ENCODE measurements at places on chromosomes 1 and 21. TPM values are rescaled to one million over a fixed set of nuclear protein-coding genes. Genes with fewer than 3 reads are reported as not detected.

- no peaks in the 10 kb centered on the region for H3K27me3 ChIP-seq
- no peaks in the 10 kb centered on the region for H3K36me3 ChIP-seq
- H3K27ac ChIP-seq, result no peak overlapping the region
- H3K4me3 ChIP-seq, result no peak overlapping the region
- H3K4me1 ChIP-seq, result peaks cover 3% of the 10 kb centered on the region
- no peak for DNase-seq
These were observed 11.2 kb downstream of the KIFAP3 start for GRCh38 chr1:170063109-170063826.

- no peaks in the 10 kb centered on the region for H3K36me3 ChIP-seq
- H3K27me3 ChIP-seq, result no peaks in the 10 kb centered on the region
- DNase-seq, result no peak
- H3K4me1 ChIP-seq, result no peaks in the 10 kb centered on the region
These were observed 568.5 kb upstream of the B3GALT2 start for GRCh38 chr1:193754732-193755427.

DNA sequence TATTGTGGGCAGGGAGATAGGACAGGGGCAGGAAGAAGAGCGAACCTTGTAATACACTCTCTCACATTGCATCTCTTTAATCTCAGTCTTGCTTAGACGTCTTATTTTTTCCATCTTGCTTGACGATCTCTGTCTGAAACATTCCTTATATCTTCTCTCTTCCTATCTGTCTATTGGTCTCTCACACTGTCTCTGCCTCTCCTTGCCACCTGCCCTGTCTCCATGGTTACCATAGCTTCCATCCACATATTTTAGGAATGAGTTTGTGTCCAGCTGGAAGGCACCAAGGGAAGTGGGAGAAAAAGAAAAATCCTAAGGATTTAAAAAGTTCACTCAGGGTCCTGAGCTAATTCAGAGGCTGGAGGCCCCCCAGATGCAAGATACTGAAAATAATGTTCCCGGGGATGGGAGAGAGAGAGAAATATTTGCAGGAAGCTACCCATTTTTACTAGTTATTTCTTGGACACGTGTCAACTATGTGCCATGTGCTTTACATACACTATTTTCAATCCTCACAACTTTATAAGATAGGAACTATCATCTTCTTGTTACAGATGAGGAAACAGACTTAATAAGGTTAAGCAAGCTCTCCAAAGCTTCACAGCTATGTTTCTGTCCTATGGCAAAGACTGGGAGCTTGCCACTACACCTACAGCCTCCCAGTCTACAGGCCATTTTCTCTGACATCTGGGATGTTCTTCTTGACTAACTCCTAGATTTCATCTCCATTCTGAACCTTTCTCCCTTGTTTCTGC is 933 bp downstream of the ANKRD34A start:
- peak overlapping the region; percentile 76 for H3K4me3 ChIP-seq
- peaks cover 58% of the 10 kb centered on the region for H3K4me1 ChIP-seq
- peaks cover 36% of the 10 kb centered on the region for H3K27me3 ChIP-seq
- H3K36me3 ChIP-seq, result no peaks in the 10 kb centered on the region
- H3K27ac ChIP-seq, result peak overlapping the region; percentile 89

GRCh38 chr1:198761859-198762616 is 123.2 kb downstream of the PTPRC start:
- DNase-seq, result no peak
- no peak overlapping the region for H3K27ac ChIP-seq
- H3K27me3 ChIP-seq, result no peaks in the 10 kb centered on the region
- no peaks in the 10 kb centered on the region for H3K4me1 ChIP-seq
- no peak overlapping the region for H3K4me3 ChIP-seq

DNA sequence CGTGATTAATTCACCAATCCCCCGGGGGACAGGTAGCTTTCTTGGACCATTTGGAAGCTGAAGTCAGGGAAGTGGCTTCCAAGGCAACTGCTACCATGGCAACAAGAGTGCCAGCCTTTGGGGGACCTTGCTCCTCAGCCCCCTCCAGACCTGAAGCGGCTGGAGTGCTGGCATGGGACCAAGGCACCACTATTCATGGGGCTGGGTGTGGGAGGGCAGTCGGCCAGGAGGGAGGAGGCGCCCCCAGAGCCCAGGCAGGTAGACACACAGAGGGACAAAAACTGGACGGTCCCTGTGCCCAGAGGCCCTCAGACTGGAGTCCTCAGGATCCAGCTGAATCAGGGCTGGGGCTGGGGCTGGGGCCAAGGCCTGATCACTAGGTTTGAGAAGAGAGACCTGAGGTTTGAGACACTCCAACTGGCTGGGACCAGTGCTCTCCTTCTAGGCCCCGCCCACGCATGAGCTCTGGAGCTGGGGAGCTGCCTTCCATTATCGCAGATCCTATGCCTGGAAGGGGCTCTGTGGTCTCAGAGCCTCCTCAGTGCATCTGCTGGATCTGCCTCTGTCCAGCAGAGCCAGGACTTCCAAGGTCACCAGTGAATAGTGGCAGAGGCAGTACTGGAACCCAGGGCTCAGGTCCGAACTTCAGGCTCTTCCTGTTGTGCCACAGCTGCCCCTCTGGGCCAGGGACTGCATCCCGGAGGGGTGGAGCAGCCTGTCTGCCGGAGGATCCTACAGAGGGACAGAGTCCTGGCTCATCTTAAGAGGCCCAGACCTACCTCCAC is 3.3 kb upstream of the KNCN start:
- no peak for DNase-seq
- H3K27me3 ChIP-seq, result peaks cover 16% of the 10 kb centered on the region
- H3K4me1 ChIP-seq, result no peaks in the 10 kb centered on the region

GRCh38 chr1:202276081-202276715 is 65.5 kb downstream of the UBE2T start:
- no peak for DNase-seq
- no peaks in the 10 kb centered on the region for H3K4me1 ChIP-seq
- no peak overlapping the region for H3K27ac ChIP-seq
- H3K27me3 ChIP-seq, result no peaks in the 10 kb centered on the region
- H3K4me3 ChIP-seq, result no peak overlapping the region

DNA sequence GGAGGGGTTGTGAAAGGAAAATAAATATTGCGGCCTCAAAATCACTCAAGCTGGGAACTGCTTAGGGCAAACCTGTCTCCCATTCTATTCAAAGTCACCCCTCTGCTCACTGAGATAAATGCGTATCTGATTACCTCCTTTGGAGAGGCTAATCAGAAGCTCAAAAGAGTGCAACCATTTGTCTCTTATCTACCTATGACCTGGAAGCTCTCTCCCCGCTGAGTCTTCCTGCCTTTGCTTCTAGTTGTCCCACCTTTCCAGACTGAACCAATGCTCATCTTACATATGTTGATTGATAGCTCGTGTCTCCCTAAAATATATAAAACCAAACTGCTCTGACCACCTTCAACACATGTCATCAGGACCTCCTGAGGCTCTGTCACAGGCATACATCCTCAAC is 91.6 kb upstream of the CAMK1G start:
- H3K27ac ChIP-seq, result no peak overlapping the region
- H3K4me3 ChIP-seq, result no peak overlapping the region
- H3K27me3 ChIP-seq, result no peaks in the 10 kb centered on the region
- H3K4me1 ChIP-seq, result no peaks in the 10 kb centered on the region
- H3K36me3 ChIP-seq, result no peaks in the 10 kb centered on the region
- DNase-seq, result no peak

GRCh38 chr1:40887652-40888051 is 25.5 kb upstream of the CITED4 start:
- no peaks in the 10 kb centered on the region for H3K36me3 ChIP-seq
- no peak for DNase-seq
- no peak overlapping the region for H3K27ac ChIP-seq
- H3K27me3 ChIP-seq, result peaks cover 35% of the 10 kb centered on the region

- H3K27ac ChIP-seq, result no peak within 1 kb of the TSS
- DNase-seq, result no peak
- H3K27me3 ChIP-seq, result peaks cover 84% of the 10 kb centered on the region
- H3K4me3 ChIP-seq, result no peak within 1 kb of the TSS
These were observed at the start of gene KCNJ6 for GRCh38 chr21:37916310-37917051. Gene KCNJ6 (minus strand): TSS chr21:37916457. CDS start chr21:37840682, 75,775 bp downstream.

- no peaks in the 10 kb centered on the region for H3K36me3 ChIP-seq
- H3K27ac ChIP-seq, result peak overlapping the region; percentile 68
- no peaks in the 10 kb centered on the region for H3K4me1 ChIP-seq
- no peak overlapping the region for H3K4me3 ChIP-seq
- H3K27me3 ChIP-seq, result no peaks in the 10 kb centered on the region
These were observed 19.4 kb downstream of the COL6A1 start for GRCh38 chr21:46000731-46001641.

DNA sequence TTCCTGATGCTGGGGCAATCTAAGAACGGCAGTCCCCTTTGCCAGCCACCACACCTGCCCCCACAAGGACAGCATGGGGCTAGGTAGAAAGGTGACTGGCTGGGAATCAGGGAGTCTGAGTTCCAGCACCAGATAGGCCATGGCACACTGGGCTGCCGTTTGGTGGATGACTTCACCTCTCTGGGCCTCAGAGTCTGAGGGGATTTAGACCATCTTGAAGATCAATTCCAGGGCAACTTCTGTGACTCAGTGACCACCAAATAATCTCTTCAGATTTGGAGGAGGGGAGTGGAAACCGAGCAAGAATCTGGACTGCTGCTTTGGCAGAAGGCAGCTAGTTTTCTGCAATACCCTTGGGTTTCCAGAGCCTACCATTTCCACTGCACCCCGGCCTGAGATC is 92.1 kb upstream of the EDN2 start:
- H3K36me3 ChIP-seq, result no peaks in the 10 kb centered on the region
- no peak overlapping the region for H3K27ac ChIP-seq
- H3K4me3 ChIP-seq, result no peak overlapping the region
- no peaks in the 10 kb centered on the region for H3K27me3 ChIP-seq
- no peak for DNase-seq

- H3K27me3 ChIP-seq, result no peaks in the 10 kb centered on the region
- H3K27ac ChIP-seq, result no peak overlapping the region
- H3K36me3 ChIP-seq, result no peaks in the 10 kb centered on the region
- no peak overlapping the region for H3K4me3 ChIP-seq
- no peak for DNase-seq
- peaks cover 4% of the 10 kb centered on the region for H3K4me1 ChIP-seq
These were observed 73.3 kb upstream of the TINAGL1 start for GRCh38 chr1:31502926-31503511.

DNA sequence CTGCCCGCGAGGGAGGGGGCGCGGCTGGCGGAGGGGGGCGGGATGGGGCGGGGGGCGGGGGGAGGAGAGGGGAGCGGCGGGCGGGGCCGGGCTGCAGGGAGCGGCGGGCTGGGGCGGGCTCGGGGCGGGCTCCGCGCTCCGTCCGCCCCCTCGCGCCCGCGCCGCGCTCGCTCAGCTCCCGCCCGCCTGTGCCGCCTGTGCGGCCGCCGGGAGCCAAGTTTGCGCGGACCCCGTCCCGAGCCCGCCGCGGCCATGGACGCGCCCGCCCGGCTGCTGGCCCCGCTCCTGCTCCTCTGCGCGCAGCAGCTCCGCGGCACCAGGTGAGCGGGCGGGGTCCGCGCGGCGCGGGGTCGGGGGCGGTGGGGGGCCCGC is at the start of gene GABRD:
GABRD (plus strand) TSS at position 174 of the 372 bp plus-strand sequence; CDS start at position 253, 79 bp downstream.
- H3K36me3 ChIP-seq, result no peaks in the 10 kb centered on the region
- no peaks in the 10 kb centered on the region for H3K4me1 ChIP-seq
- no peak for DNase-seq
- no peak within 1 kb of the TSS for H3K4me3 ChIP-seq

DNA sequence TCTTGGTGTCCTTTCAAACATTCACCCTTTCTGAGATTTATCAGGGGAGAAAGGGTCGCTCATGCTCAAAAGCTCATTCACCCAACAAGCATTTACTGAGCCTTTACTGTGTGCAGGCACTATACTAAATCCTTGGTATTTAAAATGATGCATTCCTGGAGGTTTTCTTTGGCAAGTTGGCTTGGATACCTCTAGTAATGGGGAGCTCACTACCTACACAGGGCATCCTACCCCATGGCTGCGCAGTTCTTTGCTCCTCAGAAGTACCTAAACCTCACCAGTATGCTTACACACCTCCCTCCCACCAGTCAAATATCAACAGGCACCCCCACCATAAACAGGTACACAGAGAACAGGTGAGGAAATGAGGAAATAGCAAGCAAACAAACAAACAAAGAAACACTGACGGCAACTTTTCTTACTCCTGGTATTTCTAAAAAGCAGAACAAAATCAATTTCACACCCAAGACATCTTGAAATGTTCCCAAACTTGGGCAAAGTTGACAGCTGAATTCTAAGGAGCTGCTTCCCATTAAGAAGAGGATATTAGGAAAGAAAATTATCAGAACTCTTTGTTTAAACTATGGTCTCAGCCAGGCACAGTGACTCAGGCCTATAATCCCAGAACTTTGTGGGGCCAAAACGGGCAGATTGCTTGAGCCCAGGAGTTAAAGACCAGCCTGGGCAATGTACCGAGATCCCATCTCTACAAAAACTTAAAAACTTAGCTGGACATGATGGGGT is 104.8 kb downstream of the PSMG1 start:
- H3K27me3 ChIP-seq, result no peaks in the 10 kb centered on the region
- no peak overlapping the region for H3K4me3 ChIP-seq
- no peaks in the 10 kb centered on the region for H3K36me3 ChIP-seq
- peak overlapping the region; percentile 43 for H3K27ac ChIP-seq
- H3K4me1 ChIP-seq, result peaks cover 7% of the 10 kb centered on the region

DNA sequence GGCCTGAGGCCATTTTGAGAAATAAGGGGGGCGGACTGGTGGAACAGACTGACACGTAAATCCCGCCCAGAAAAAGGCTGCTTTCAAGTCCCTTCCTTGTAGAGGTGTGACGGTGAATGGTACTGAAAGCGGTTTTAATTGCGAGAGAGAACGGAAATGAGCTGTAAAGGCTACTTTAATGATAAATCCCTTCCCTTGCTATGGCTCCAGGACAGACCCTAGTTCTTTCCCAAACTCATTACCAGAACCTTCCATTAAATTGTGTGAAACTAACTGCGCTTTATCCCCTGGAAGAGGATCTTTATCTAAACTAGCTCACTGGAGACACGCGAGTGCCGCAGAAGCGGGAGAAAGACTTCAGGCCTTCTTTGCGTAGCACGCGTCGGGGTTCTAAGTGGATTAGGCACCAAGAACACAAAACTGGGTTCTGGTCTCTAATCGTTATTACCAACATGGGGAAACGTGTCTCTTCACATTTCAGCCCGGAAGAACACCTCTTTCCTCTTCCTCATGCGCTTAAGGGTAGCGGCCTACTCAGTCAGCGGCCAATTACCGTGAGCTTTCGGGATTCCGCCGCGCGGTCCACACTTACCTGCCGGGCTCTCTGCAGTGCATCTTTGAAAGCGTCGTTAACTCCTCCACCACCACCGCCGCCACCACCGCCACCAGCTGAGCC is 441 bp downstream of the FUBP1 start:
- H3K4me1 ChIP-seq, result peaks cover 40% of the 10 kb centered on the region
- no peaks in the 10 kb centered on the region for H3K36me3 ChIP-seq
- H3K27me3 ChIP-seq, result no peaks in the 10 kb centered on the region
- peak overlapping the region; percentile 98 for H3K27ac ChIP-seq
- peak overlapping the region; percentile 54 for H3K4me3 ChIP-seq

- no peak overlapping the region for H3K27ac ChIP-seq
- peaks cover 26% of the 10 kb centered on the region for H3K36me3 ChIP-seq
- H3K4me1 ChIP-seq, result peaks cover 14% of the 10 kb centered on the region
- no peaks in the 10 kb centered on the region for H3K27me3 ChIP-seq
These were observed 48.1 kb upstream of the GOLT1A start for GRCh38 chr1:204261746-204262505.

Gene CR1L
- total RNA-seq, result not detected

Gene TUT4
- 20.1 TPM for total RNA-seq

Gene TMEM81
- 2.9 TPM for total RNA-seq
